ENCODE measurements at places on chromosomes 1 and 21. TPM values are rescaled to one million over a fixed set of nuclear protein-coding genes. Genes with fewer than 3 reads are reported as not detected.

Gene MATN1
- total RNA-seq = not detected

Gene S100A9
- total RNA-seq = 34.9 TPM

Gene UTS2
- total RNA-seq = not detected

Gene KCNN3
- 2.5 TPM for total RNA-seq

Gene NADK
- 122 TPM for total RNA-seq

Data from colonic mucosa (tissue), 4 donors.